ENCODE measurements at places on chromosomes 11 and 22.

GRCh38 chr22:33842006-33842354, 78.3 kb downstream of the LARGE1 start:
- no peak for DNase-seq

- DNase-seq = peak; percentile 78
Measured at GRCh38 chr22:36873614-36874308, 13.0 kb downstream of the NCF4 start.

- DNase-seq = no peak
Measured at GRCh38 chr11:70656252-70656651, 257.9 kb downstream of the CTTN start.

DNA sequence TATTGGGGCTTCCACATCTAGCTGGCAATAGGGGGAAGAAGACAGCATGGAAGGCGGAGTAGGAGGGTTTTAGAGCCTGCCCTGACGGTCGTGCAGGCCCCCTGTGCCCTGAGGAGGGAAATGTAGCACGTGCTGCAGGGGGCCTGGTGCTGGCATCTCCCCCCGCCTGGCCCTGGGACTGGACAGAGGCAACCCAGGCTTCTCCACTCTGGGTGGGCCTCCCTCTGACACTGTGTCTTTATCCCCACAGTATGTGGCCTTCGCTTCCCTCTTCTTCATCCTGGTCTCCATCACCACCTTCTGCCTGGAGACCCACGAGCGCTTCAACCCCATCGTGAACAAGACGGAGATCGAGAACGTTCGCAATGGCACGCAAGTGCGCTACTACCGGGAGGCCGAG, 36.8 kb downstream of the KCNC1 start:
- no peak for DNase-seq

DNA sequence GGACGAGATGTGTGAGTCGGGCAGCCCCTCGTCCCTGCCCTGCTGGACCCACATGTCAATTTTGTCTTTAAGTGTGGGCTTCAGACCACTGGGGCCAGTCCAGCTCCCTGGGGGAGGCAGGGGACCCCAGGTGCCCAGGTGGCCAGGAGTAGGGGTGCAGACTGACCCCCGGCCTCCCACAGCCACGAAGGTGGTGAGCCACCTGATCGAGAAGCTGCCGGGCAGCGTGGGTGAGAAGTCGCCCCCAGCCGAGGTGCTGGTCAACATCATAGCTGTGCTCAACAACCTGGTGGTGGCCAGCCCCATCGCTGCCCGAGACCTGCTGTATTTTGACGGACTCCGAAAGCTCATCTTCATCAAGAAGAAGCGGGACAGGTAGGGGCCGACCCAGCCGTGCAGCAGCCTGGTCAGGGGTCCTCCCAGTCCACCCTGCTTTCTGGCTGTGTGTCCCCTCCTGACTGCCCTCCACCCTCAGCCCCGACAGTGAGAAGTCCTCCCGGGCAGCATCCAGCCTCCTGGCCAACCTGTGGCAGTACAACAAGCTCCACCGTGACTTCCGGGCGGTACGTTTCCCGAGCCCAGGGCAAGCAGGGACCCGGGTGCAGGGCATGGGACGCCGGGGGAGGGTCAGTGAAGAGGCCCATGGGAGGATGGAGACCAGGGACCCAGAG, 9.9 kb downstream of the PKP3 start:
- no peak for DNase-seq

DNA sequence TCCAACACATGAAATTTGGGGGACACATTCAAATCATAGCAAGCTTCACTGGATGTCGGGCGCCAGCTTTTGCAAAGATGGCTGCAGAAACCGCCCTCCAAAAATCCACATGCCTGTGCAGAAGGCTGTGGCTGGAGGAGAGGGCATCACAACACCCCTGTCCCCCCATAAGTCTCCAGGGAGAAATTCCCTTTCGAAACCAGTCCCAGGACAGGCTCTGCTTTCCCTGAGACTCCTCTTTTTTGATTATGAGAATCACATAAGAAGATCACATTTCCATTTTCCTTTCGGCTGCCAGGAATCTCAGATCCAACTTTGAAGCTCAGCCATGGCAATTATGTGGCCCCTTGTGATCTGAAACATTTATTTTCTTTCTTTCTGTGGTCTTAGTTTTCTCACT, 9.7 kb downstream of the LIF start:
- DNase-seq = no peak

- peak; percentile 82 for DNase-seq
Measured at GRCh38 chr11:8959546-8960166, 4.6 kb downstream of the TMEM9B start.

- DNase-seq = no peak
Measured at GRCh38 chr11:72030472-72031045, 31.9 kb downstream of the IL18BP start.

DNA sequence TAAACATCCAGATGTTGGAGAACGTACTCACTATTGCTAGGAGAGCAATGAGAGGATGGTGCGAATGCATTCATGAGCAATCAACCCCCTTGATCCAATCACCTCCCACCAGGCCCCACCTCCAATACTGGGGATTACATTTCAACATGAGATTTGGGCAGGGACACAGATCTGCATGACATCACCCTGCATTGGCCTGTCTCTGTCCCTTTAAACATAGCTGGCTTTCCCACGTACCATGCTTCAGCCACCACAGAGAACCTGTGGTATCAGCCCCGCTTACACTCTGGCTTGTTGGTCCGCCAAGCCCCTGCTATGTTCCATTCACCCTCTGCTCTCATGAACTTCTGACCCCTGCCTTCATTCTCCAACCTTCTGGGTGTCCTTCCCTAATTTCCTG, 157.5 kb upstream of the E2F8 start:
- DNase-seq = no peak

DNA sequence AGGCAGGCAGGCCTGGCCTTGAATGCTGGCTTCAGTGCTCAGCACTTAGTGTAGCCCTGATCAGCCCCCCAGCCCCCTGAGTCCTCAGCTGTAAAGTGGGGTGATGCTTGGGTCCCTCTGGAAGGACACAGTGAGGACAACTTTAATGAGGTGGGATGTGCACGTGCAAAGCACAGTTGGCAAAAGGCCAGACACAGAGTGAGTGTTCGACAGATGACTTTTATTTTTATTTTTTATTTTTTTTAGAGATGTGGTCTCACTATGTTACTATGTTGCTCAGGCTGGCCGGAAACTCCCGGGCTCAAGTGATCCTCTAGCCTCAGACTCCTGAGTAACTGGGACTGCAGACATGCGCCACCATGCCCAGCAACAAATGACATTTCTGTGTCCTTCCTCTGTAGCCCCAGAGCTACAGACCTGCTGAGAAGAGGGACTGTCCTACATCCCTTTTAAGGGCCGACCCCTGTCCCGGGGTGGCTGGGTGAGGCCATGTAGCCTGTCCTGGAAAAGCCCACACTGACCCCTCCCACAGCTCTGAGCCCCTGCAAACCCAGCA, 6.9 kb upstream of the C11orf96 start:
- no peak for DNase-seq

GRCh38 chr11:88179971-88180629, 4.9 kb upstream of the RAB38 start:
- no peak for DNase-seq

GRCh38 chr22:23563111-23563510, 17.0 kb downstream of the IGLL1 start:
- DNase-seq = no peak

- peak; percentile 39 for DNase-seq
Measured at GRCh38 chr22:25702571-25703167, 39.3 kb upstream of the MYO18B start.

- DNase-seq = peak; percentile 56
Measured at GRCh38 chr11:68942751-68943271, 38.0 kb downstream of the MRGPRD start.

DNA sequence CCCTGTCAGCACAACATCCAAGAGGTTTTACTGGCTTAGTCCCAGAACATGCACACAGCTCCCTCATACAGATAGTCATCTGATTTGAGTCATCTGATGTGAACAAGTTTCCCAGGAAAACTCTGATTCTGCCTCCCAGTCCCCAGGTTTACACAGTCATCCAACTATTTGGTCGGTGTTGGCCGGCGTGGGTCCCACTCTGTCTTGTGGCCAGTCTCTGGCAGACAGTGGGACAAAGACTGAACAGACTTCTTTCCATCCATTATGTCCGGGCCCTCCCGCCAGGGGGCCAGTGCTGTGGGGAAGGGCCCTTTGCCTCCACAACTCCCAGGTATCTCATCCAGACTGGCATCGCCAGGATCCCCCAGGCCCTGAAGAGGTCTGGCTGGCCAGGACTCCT, 60.0 kb downstream of the BTG4 start:
- DNase-seq = no peak

DNA sequence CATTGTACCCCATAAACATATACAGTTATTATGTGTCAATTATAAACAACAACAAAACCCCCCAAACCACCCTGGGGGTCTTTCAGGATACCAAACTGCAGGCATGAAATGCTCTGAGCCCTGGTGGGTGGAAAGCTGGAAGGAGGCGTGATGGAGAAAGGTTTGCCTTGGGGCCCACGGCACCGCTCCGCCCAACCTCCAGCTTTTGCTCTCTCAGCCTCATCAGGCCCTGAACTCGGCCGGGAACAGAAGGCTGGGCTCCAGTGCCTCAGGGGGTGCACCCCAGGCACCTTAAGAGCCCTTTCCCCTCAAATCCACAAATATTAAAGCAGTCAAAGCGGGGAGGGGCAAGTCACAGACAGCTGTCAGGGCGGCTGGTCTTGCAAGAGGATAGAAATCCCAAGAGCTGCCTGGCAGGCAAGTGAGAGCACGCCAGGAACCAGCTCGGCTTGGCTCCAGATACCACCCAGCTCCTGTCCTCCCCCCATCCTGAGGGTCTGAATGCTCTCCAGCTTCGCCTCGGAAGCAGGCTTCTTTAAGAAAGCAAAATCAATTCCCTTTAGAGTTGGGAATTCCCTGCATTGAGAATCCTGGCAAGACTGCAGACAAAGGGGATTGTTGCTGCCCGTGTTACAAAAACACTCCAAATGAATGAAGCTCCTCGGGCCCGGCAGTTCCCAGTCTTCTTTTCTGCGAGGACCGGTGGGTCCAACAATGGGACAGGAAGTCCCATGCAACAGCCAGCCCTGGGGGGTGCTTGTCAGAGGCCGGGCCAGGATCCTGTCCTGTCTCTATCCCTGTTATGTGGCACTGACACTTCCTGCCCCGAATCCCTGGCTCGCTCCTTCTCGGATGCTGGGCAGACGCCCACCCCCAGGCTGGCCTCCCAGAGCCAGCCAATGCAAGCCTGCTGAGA, 80.8 kb downstream of the NAT10 start:
- DNase-seq = no peak

DNA sequence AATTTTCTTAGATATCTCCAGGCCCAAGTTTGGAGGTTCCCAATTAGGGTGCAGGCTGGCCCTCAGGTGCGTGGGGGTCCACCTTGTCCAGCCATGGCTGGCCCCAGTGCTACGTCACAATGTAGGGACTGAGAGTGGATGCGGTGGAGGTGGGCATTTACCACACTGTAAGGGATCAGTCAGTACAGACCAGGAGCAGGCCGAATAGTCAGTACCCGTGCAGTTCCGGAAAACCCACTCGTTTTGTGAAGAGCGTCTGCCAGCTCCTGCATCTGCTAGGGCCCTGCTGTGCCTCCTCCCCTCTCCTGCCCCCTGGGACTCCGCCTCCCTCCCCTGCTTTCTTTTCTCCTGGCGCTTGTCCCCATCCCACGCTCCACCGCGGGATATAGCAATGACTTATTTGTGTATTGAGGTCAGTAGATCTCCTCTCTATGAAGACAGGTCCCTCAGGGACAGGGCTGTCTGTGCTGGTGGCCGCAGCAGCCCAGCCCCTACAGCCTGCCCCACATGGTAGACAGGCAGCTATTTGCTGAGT, 50.4 kb upstream of the SEPTIN5 start:
- peak; percentile 3 for DNase-seq

- no peak for DNase-seq
Measured at GRCh38 chr22:38088629-38089473, 4.9 kb upstream of the SLC16A8 start.

GRCh38 chr11:112013497-112014164, 11.6 kb upstream of the DLAT start:
- no peak for DNase-seq

DNA sequence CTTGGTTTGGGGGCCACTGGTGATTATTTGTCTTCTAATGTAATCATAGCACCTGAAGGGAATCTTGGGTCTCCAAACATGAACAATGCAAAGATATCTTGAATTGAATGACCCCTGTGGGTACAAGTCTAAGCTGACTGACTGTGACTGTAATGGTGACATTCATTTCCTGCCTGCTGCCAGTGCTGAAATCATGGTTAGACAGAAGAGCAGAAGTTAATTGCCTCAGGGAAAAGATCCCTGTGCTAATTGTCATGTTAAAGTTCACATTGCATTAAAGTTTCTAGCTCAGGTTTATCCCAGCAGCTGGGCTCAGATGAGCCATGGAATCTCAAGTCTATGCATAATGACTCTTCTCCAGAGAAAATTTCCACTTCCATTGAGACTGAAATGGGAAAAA, 772.0 kb downstream of the ETS1 start:
- DNase-seq = no peak

DNA sequence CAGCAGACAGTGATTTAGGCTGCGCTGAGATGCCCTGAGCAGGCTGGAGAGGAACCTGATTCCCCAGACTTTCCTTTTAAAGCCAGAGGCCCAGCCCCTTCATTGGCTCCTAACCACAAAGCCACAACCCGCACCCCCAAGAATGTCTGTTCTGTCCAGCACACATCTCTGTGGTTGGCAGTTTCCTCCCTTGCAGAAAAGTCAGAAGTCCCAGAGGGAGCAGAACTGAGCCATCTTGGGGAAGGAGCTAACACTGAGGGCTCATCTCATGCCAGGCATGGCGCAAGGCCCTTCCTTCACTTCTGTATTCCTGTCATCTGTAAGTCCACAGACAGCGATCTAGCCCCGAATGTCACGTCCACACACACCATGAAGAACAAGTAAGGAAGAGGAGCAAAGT, 97.1 kb upstream of the SYT13 start:
- DNase-seq = no peak

DNA sequence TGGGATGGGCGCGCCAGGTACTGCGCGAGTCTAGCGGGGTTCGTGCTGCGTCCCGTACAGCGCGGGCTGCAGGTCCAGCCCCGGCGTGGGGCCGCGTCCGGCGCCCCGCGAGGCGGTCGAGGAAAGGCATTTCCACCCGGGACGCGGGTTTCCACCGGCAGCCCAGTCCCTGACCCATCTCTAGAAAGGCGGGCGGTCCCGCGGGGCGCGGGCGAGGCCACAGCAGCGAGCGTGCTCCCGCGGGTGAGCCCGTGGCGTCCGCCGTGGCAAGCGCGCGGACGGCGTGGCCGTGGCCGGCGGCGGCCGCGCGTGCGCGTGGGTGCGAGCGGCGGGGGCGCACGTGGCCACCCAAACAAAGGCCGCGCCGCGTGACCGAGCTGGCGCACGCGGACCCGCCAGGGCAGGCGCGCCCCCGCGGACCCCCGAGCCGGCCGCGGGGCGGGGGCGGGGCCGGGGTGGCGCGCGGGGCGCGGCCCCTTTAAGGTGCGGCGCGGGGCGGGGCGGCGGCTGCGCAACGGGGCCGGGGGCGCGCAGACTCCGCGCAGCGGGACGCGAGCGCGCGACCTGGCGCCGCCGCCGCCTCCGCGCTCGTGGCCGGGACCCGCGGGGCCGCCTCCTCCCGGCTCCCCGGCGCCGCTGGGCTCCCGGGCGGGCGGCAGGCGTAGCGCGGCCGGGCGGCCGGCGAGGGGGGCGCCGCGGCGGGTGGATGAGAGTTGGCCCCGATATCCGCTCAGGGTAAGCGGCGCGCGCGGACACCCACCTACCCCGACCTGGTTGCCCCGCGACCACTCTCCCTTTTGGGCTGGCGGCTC, 39.3 kb upstream of the CELSR1 start:
- DNase-seq = peak; percentile 89

Data from GM10248 (cell line).